Fibroblast of skin of left biceps (primary cell): ENCODE measurements at places on chromosomes 12 and 14.
A peak's percentile ranks its signal among the peaks of the same experiment; 100 is the strongest.

GRCh38 chr12:48814262-48815125 is 3.8 kb upstream of the CACNB3 start:
- DNase-seq, result peak; percentile 43

- DNase-seq, result no peak
Observed at GRCh38 chr12:11894890-11895289, 175.8 kb upstream of the BCL2L14 start.

GRCh38 chr14:77903221-77903620 is 103.3 kb downstream of the ADCK1 start:
- peak; percentile 79 for DNase-seq

DNA sequence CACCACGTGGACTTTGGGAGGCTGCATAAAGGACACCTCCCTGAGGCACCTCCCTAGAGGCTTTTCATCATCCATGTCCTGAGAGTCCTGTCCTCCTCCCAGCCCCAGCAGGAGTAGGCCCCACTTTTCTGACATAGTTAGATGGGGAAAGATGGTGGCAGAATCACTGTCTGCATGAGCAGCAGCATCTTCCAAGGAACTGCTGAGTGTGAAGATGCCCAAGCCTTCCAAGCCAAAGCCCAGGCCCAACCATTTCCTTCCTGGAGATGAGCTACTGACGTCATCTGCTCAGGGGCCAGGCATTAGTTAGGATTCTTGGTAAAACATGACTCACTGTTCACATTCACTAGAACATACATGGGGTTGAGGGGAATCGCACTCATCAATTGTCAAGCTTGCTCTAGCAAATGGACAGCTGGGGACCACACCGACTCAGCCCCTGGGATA is 37.3 kb downstream of the VDR start:
- DNase-seq, result peak; percentile 66

DNA sequence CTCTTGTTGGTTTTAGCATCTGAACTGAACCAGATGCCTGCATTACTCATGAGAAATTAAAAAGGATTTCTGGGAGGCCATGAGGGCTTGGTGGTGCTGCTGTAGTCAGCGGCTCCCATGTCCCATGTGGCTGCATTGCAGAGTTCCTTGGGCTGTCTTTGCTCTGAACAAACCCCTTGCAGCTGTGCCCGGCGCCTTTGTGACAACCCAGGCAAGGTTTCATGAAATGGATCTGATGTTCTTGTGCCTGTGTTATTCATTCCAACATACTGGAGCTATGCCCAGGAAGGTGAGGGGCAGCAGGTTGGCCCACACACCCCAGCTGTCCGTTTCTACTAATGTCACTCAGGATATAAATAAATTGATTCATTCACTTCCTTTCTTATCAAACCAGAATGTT is 40.8 kb downstream of the TGFB3 start:
- no peak for DNase-seq

DNA sequence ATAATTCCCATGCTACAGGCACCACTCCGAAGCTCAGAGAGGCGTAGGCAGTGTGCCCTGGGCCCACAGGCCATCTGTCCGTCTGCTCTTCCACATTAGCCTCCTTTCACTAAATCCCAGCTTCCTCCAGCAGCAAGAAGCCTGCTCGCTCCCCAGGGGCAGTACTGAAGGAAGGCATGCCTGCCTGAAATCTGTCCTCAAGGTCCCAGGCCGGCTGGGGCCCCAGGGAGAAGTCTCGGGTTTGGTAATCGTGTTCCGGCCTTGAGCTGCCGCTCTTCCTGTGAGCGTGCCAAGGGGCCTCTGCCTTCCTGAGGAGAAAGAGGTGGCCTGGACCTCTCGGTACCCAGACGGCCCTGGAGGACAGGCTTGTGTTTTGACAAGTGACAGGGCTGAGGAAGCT is 15.2 kb upstream of the DLK1 start:
- DNase-seq, result no peak

DNA sequence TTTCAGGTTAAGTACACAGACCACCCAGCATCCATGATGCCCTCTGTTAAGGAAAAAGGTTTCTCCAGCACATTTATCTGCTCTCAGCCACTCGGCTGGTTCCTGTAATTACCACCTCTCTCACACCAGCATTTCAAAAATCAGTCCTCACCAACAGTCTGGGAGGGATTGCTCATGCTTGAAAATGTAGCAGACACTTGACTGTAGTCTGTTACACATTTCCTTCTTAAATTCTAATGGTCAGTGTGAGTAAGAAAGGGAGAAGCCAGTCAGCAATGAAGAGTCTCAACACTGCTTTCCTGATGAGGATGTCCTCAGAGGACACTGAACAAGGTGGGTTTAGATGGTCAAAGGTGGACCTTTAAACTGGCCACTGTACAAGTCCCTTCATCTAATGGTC is 6.0 kb downstream of the ZBTB39 start:
- DNase-seq, result no peak

GRCh38 chr14:29521526-29522137 is 406.0 kb downstream of the PRKD1 start:
- DNase-seq, result no peak

- DNase-seq, result no peak
Observed at GRCh38 chr12:86600664-86601231, 344.6 kb upstream of the MGAT4C start.

- DNase-seq, result no peak
Observed at GRCh38 chr12:107492393-107493134, 193.0 kb upstream of the PWP1 start.

DNA sequence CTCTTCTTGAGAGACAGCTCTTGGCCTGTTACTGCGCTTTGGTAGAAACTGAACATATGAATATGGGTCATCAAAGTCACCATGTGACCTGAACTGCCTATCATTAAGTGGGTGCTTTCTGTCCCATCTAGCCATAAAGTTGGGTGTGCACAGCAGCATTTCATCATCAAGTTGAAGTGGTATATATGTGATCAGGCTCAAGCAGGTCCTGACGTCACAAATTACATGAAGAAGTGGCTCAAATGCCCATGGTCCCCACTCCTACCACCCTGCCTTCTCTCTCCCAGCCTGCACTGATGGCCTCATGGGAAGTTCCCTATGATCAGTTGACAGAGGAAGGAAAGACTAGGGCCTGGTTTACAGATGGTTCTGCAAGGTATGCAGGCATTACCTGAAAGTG is 308.8 kb upstream of the MGAT4C start:
- DNase-seq, result no peak

- DNase-seq, result peak; percentile 65
Observed at GRCh38 chr12:54191550-54192022, 2.8 kb upstream of the SMUG1 start.

DNA sequence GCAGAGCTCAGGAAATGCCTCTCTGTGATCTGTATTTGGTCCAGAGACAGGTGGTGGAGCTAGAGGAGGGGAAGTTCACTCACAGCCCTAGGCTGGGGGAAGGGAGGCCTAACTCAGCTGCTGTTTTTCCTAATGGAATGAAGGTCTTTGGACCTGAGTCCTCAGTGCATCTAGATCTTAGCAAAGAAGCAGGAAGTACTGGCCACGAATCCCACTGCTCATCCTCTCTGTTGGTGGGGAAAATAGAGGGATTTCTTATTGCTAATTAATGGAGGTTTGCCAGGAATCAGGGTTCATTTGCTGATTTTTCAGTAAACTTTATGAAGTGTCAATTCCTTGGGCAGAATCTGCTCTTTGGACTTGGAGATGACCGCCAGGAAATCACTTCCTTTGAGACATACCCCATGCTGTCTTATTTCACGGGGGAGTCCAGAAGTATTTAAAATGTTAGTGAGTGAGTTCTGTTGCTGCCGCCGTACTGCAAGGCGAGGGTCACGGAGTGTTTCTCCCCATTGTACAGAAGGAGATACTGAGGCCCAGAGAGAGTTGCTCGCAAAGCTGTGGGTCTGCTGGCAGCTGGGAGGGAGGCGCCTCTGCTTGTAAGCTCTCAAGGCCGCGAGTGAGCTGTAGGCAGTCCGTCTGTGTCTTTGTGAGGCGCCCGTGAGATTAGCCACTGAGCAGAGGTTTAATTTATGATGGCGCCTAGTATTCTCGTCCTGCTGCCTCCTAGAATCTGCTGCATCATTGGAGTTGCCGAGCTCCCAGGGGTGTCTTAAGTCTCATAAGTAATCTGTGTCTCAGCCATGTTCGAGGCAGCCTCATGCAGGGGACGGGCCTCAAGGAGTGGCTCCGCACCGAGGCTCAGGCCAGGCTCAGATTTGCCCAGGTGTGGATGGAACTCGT is 88.2 kb downstream of the TSPAN9 start:
- DNase-seq, result no peak
